ENCODE measurements at places on chromosomes 7 and 10. TPM values are rescaled to one million over a fixed set of nuclear protein-coding genes. Genes with fewer than 3 reads are reported as not detected.

GRCh38 chr7:68470836-68471435, 1127.3 kb upstream of the AUTS2 start:
- DNase-seq, result no peak

DNA sequence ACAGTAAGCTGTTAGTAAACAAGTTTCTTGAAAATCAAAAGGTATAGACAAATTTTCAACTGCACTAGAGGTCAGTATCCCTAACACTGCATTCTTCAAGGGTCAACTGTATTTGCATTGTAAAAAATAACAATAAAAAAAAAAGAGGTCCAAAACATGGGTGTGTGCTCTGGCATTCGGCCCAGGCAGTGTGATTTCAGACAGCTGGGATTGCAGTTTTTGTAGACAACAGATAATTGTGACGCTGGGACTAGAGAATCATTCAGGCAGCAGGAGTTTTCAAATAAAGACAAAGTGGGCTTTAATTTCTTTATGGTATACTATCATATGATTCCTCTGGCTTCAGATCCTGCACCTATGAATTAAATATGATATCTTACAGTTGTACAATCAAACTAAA, 543.2 kb upstream of the SEMA3D start:
- no peak for DNase-seq

GRCh38 chr10:1149793-1150637, 93.8 kb downstream of the WDR37 start:
- peak; percentile 65 for DNase-seq

- DNase-seq, result no peak
These were observed 426.4 kb downstream of the PHTF2 start for GRCh38 chr7:78224923-78225322.

DNA sequence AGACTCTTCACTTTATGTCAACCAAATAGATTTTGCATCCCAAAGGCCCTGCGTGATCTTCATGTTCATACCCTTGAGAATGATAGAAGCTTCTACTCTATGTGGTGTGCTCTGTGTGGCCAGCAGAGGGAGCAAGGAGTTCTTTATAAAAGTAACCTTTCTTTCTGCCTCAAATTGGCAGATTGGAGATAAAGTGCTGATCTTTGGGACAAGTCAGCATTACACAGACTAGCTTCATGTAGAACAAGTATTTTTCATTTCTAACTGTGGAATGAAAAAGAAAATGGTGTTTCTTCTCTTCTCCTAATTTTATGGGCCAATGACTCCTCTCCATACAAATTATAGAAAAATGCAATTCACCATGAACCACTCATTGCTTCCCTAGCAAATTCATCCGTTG, 1214.1 kb downstream of the SORCS1 start:
- DNase-seq, result no peak

DNA sequence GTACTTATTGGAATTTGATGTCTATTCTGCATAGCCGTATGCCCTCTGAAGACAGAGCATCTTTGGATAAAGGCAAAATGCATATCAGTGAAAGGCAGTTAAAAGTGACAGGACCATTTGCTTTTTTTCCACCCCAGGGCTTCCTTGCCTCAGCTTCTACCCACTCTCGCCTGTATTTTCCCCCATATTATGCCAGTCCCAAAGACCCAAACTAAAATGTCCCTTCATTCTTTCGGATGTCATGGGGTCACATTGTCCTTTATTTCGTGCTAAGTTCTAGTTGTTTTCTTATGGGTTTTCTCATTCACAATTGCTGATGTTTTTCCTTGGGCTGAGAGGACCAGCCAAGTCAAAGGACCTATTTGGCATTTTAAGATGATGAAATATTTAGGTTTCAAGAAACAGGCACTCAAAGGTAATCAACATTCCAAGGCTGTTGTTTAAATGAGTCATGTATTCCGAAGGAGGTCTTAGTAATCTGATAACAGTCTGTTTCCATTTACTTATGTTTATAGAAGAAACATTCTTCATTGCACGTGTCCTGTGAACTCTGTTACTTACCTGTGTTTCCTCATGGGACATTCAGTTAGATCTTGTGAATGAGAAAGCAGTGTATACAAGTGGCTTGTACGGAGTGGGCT, 74.1 kb downstream of the DNAH11 start:
- DNase-seq, result no peak

GRCh38 chr7:155947051-155947450, 134.8 kb upstream of the SHH start:
- DNase-seq, result no peak

DNA sequence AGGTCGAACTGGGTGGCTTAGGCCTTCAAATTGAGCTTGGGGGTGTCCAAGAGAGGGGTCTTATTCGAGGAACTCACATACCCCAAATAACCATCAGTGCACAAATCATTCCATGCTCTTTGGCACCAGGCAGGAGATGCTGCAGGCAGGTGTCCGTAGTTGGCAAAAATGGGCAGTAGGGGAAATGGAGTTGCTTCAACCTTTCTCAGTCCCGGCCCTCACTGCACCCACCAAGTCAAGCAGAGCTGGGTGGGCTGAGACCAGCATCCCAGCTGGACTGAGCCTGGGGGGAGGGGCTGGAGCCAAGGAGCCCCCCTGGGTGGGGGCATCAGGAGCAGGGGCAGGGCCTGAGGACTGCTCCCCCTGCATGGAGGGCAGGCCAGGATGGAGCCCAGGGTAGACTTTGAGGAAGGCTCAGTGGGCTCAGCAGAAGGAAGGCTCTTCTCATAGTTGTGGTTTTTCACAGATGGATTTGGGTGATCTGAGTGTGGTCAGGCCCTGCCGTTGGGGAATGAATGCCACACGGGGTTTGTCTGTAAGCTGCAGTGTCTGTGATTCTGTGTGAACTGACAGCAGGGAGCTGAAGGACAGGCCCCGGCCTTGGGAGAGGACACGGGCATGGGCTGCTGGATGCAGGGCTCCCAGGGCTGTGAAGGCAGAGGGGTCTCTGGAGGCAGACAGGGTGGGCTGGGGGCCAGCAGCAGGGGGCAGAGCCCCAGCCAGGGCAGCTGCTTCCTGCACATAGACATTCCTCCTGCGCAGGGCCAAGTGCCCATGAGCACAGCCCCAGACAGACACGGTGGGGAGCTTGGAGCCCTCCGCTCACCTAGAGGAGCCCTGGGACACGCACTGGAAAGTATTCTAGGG, 144.5 kb downstream of the ADCY1 start:
- no peak for DNase-seq

- no peak for DNase-seq
These were observed 397.8 kb upstream of the NRP1 start for GRCh38 chr10:33732161-33732680.

GRCh38 chr7:7242899-7243298, 60.6 kb downstream of the C1GALT1 start:
- DNase-seq, result no peak

DNA sequence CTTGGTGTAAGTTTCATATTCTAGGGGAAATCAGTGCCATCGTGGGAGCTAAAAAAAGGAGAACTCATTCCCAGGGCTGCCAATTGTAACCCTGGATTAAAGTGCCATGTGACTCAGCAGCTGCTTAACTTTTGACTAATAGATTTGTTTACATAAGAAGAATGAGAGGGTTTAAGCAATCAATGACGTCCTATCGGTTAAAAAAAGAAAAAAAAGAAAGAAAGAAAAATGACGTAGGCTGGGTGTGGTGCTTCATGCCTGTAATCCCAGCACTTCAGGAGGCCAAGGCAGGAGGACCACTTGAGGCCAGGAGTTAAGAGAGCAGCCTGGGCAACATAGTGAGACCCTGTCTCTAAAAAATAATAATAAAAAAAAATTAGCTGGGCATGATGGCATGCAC, 116.2 kb upstream of the AFAP1L2 start:
- DNase-seq, result no peak

DNA sequence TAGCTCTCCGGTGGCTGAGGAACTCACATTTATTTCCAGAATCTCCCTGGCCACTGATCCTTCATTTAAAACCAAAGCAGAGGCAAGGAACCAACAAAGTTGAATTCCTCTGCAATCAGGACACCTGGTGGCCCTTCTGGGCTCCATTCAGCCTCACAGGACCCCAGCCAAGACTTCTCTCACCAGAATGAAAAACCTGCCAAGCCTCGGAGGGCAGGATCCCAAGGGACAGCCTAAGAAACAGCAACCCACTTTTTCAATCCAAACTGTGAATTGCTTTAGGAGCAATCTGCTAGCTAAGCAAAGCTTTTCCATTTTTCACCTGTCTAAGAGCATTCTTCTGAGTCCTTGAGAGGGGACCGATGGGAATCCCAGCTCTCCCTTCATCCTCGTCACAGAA, 34.6 kb downstream of the OAT start:
- DNase-seq, result peak; percentile 20

- no peak for DNase-seq
These were observed 22.9 kb downstream of the GTF2IRD1 start for GRCh38 chr7:74476626-74477025.

DNA sequence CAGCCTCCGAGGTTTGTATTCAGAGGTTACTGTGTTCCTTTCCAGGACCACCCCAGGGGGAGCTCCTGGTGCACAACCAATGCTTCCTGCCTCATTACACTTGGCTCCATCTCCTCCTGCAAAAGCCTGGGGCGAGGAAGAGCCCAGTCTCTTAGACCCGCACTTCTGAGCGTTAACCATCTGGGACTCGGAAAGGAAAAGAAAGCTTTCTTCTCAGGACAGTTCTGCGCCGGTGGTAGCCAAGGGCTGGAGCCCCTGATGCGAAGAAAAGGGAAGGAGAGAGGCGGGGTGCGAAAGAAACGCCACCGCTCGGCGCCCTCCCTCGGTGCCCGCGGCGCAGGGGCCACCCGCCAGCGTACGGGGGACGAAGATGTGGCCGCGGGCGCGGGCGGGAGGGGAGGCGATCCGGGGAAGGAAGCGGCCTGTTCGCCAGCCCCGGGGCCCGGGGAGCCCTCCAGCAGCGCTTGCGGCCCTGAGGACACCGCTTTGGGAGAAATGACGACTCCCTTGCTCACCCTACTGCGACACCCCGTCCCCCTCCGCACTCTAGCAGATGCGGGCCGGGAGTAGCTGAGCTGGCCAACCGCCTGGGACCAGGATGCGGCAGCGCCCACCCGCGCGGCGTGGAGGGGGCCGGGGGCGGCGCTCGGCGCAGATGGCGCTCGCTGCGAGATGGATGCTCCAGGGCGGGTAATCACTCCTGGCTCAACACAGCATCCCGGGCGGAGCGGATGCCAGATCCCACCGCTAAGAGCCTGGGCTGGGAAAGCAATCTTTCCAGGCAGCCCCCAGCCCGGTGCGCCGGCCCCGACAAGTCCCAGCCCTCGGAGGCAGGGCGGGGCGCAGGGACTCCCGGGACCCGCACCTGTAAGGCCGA, 1.3 kb downstream of the NRCAM start:
- DNase-seq, result no peak

GRCh38 chr10:338171-339037, 203.1 kb downstream of the ZMYND11 start:
- DNase-seq, result no peak

DNA sequence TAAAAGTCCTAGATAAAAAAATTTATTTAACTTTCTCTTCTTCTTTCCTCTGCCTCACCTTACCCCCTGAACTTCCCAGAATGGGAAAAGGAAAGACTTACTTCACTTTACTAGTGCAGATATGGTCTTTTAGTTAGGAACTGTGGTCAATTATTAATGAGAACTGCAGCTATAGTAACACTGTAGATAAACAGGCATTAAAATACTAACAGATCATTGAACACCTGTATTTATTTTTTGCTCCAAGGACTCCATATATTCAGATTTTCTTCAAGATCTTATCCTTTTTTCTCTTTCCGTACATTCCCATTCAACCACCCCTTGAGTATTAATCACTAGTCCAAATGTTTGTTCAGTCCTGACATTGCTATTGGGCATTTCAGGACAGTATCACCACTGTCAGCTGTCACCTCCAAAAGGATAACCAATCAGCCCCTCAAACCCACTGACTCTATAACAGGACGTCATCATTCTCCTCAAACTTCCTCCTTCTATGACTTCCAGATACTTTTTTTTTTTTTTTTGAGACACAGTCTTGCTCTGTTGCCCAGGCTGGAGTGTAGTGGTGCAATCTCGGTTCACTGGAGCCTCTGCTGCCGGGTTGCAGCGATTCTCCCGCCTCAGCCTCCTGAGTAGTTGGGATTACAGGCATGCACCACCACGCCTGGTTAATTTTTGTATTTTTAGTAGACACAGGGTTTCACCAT, 4.2 kb downstream of the CPVL start:
- no peak for DNase-seq

GRID1 gene
- total RNA-seq, result 2.1 TPM

CABCOCO1 gene
- 0.35 TPM for total RNA-seq

AP1S1 gene
- total RNA-seq, result 30.4 TPM

CCDC172 gene
- total RNA-seq, result not detected

IGF2BP3 gene
- 1.2 TPM for total RNA-seq

OPN1SW gene
- not detected for total RNA-seq

All from mesenteric fat pad (tissue), 1 donor.